ENCODE measurements at places on chromosomes 5 and 9.

GRCh38 chr5:38157024-38157423 is 101.3 kb upstream of the EGFLAM start:
- no peak for DNase-seq

- no peak for DNase-seq
Observed at GRCh38 chr9:130266236-130267098, 907 bp downstream of the HMCN2 start.

DNA sequence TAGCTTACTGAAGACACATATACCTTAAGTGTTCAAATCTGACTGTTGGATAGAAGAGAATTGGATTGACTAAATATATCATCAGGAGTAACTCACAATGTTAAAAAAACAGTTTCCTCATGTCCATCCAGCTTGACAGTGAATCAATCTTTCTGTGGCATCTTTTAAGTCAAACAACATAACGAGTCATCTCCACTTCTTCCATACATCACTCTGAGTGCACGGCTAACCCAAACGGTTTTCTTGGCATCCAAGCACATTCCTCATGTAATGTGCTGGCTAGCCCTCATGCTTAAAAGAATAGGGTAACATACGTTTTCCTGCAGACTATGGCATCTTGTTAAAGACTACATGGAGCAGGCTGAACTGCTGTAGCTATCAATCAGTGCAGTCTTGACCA is 291.5 kb upstream of the TRPC7 start:
- DNase-seq = no peak

GRCh38 chr5:154701181-154701580 is 54.0 kb upstream of the LARP1 start:
- DNase-seq = no peak

- DNase-seq = no peak
Observed at GRCh38 chr5:67291671-67292070, 95.1 kb upstream of the CD180 start.

DNA sequence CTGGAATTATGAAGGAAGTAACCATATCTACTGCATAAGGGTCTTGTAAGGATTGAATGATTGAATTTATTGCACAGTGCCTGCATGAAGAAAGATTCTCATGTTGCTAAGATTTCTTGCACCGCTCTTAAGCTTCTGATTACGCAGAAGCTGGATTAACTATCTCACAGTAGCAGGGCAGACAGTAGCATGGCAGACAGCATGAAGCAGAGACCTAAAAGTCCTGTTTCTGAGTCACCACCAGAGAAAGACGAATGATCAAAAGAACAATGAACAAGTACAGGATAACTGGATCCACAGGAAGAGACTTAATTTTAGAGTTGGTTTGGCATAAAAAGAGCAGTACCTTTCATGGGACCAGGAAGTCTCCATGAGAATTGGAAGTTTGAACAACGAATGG is 142.4 kb downstream of the MAPKAP1 start:
- no peak for DNase-seq

DNA sequence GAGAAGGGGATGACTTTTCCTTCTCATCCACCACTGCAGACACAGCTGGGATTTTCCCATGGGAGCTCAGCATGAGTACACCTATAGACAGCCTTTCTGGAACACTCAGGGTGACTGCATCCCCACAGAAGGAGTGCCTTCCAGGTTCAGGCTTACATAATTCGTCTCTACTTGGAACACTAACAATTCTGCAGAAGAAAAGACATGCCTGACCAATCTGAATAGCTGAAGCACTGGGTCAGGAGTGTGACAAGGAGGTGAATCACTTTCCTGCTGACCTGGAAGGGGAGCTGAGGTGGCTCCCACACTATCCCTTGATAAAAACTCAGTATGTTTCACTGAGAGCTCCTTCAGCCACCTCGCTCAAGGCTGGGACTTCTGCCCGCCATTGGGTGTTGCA is 425.3 kb downstream of the TLR4 start:
- DNase-seq = no peak

- DNase-seq = no peak
Observed at GRCh38 chr9:80074439-80074838, 502.7 kb downstream of the TLE4 start.

DNA sequence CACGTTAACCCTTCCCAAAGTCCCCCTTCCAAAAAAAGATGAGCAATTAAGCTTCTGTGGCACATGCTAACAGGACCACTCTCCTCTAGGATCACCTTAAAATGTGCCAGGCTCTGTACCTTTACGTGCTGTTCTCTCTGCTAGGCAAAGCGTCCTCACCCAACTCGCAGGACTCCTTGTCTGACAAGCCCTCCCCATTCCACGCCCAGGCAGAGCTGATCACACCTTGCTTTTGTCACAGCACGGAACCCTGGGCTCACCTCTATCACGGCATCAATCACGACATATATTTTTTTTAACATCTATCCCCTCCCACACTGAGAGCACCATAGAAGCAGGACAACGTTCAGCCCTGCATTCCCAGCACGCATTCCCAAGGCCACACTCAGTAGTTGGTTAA is 47.1 kb downstream of the CDK5RAP2 start:
- DNase-seq = no peak

DNA sequence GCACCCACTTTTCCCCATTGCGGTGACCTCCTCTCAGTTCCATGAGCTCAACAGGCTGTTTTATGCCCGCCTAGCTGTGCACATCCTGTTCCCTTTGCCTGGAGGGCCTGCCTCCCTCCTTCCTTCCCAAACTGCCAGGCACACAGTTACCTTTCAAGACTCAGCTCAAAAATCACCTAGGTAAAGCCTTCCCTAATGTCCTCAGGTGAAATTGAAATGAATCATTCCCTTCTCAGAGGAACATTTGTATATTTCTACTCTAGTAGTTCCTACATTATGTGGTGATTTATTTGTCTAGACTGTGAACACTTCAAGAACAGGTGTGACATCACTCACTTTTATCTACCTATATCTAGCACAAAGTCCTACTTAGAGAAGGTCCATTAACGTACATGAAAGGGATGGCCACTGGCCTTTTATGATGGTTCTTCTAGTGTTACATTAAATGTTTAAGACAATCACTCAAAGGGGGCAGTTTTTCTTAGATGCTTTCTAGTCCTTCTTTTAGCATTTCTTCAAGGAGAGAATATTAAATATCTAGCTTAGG is 103.5 kb upstream of the EQTN start:
- DNase-seq = no peak

GRCh38 chr5:156560002-156560401 is 233.0 kb downstream of the SGCD start:
- DNase-seq = no peak

- DNase-seq = no peak
Observed at GRCh38 chr9:34400275-34400674, 23.6 kb upstream of the MYORG start.

GRCh38 chr5:2027790-2028189 is 145.1 kb upstream of the IRX4 start:
- no peak for DNase-seq

DNA sequence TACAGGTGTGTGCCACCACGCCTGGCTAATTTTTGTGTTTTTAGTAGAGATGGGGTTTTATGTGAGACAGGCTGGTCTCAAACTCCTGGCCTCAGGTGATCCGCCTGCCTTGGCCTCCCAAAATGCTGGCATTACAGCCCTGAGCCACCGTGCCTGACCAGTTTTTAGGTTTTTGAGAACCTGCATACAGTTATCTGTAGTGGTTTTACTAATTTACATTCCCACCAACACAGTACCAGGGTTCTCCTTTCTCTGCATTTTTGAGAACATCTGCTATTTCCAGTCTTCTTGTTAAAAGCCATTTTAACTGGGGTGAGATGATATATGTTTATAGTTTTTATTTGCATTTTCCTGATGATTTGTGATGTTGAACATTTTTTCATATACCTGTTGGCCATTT is 12.8 kb downstream of the DMXL1 start:
- DNase-seq = no peak

GRCh38 chr5:167643631-167644280 is 647.7 kb upstream of the WWC1 start:
- no peak for DNase-seq

DNA sequence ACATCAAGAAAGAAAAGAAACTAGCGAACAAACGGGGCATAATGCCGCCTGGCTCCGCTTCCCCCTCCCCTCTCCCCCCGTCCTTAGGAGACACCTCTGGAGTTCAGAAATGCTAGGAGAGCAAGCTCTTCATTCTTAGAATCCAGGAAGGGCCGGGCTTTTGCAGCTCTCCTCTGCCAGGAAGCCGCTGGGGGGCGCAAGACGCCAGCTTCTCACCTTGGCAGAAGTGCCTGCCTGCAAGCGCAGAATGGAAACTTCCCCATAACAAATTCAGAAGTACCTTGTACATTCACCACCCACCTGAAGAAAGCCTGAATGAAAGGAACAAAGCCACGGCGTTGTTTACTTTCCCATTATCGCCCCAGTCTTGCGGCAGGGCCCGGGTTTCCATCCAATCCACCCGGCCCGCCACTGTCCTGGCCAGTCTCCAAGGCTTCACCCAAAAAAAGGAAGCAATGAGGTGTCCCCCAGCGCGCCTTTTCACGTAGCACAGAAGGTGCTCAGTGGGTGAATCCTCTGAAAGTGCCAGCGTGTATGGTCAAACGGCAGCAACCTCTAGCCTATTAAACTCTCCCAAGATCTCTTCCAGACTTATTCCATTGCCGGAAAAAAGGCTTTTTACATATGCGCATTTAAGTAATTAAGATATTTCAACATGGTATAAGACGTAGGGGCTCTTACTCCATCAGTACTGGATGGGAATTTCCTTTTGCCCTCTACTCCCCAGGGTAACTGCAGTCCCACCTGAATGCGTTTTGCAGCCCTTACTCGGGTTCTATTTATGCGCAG is 1.6 kb upstream of the GADD45G start:
- DNase-seq = peak; percentile 66

DNA sequence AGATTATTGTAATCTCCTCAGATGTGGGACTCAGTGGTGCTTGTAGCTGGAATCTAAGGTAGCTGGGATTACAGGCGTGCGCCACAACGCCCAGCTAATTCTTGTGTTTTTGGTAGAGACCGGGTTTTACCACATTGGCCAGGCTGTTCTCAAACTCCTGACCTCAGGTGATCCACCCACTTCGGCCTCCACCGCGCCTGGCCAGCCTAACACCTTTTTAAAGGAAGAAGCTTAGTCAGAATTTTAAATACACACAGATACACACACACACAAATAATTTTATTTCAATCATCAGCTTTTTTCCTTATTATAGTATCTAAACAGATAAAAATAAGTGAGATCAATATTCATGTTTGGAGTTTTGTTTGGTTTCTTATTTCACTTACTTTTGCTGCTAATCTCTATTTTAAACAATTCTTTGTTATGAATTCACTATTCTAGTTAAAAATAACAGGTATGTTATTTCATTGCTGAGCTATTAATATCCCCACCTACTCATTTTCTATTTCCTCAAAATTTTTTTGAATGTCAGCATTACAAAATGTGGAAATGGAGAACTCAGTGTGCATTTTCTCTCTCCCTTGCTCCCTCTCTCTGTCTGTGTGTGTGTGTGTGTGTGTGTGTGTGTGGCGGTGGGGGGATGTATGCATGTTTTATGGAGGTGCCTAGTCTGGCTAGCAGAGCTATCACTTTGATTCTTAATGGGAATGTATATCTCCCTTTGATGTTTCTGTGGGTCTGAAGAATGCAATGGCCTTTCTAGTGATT is 960.6 kb upstream of the DMAC1 start:
- no peak for DNase-seq

DNA sequence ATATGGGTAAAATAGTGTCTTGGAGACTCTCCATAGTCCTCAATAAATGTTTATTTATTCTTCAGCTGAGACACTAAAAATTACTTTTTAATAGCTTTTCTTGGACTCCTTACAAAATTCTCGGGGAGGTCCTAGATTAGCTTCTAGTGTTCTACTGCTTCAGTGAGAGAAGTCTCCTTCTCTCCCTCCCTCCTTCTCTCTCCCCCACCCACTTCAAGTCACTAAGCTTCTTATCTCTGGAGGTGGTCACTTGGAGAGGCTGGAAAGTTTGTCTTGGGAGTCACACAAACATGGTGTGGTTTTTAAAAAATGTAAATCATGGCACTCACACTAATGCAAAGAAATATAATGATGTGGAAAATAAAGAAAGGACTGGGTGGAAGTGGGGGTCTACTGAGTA is 64.1 kb downstream of the SEMA6A start:
- no peak for DNase-seq

DNA sequence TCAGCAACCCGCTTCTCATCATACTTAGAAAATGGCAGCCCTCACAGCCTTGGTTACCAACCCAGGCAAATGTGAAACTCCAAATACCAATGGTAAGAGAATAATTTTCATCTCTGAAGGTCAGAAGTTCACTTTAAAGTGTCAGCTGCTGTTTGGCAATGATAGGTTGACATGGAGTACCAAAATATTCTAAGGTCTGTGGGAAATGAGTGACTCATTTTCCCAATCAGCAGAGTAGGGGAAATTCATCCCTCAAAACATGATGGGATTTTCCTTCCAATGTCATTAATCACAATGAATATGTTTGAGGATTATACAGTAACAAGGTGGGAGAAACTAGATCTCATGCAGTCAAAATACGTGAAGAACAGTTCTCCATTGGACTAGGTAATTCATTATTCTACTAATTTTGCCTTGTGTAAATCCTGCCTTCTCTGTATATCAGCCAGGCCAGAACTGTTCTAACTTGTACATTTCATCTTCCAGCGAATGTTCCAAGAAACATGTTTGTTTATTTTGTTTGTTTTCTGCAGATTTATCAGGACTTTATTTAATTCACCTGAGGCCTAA is 53.1 kb upstream of the ERBIN start:
- no peak for DNase-seq

DNA sequence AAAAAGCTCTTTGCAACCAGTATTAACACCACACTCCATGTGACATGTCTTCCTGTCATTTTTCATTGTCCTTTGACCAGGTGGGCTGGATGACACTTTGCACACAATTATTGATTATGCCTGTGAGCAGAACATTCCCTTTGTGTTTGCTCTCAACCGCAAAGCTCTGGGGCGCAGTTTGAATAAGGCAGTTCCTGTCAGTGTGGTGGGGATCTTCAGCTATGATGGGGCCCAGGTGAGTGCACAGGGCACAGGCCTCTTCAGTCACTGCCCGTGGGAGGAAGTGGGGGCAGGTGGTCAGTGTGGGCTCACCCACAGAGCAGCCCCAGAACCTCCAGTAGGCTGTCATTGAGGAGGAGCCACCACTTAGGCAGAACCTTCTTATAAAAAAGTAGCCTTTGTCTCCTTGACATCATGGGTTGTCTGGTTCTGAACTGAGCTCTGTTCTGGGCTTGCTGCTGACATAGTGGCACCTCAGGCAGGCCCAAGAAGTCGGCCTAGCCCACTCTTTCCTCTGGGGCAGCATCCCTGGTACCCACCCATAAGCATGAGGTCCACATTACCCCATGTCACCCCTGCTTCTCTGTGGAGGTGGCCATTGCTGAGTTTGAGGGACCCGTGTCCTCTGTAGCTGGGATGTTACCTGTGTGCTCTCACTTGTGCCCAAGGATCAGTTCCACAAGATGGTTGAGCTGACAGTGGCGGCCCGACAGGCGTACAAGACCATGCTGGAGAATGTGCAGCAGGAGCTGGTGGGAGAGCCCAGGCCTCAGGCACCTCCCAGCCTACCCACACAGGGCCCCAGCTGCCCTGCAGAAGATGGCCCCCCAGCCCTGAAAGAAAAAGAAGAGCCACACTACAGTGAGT is 39.3 kb downstream of the SECISBP2 start:
- DNase-seq = no peak

- DNase-seq = no peak
Observed at GRCh38 chr9:134381671-134382516, 55.6 kb downstream of the RXRA start.

All from DMS 273 treated with DMSO at 0.1 percent for 48 hours (cell line).